ENCODE measurements at places on chromosomes 4 and X.

- DNase-seq = no peak
These were observed 487 bp downstream of the TBCK start for GRCh38 chr4:106315476-106315967.

GRCh38 chrX:143462696-143463095 lies 54.6 kb downstream of the SPANXN3 start:
- DNase-seq = no peak

GRCh38 chr4:139844057-139844456 lies 178.4 kb downstream of the MGST2 start:
- no peak for DNase-seq

GRCh38 chr4:95728145-95728544 lies 111.7 kb upstream of the PDHA2 start:
- no peak for DNase-seq

DNA sequence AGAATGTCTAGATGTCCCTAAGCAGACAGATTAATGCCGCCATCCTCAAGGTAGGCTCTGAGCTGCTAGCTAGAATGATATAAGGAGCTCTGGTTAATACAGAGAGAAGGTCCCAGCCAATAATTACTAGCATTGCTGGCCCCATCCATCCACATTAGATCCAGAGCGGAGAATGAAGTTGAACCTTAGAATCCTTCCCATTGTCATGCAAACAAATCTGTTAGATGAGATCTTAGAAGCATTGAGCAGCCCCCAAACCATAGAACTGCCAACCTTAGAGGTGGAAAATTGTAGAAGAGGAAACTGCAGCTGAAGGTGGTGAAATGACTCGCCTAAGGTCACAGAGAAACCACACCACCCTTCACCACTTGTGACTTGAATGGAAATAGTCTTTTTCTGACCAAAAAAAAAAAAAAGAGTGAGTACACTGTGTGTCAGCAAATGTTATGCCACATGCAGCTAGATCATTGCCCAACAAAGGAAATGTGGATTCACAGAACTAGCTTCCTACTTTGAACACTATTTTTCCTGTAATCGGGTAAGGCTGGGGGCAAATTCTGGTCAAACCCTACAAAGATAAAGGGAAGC lies 162.1 kb downstream of the SMIM20 start:
- no peak for DNase-seq

GRCh38 chrX:27953171-27953570 lies 28.1 kb downstream of the DCAF8L1 start:
- DNase-seq = no peak

DNA sequence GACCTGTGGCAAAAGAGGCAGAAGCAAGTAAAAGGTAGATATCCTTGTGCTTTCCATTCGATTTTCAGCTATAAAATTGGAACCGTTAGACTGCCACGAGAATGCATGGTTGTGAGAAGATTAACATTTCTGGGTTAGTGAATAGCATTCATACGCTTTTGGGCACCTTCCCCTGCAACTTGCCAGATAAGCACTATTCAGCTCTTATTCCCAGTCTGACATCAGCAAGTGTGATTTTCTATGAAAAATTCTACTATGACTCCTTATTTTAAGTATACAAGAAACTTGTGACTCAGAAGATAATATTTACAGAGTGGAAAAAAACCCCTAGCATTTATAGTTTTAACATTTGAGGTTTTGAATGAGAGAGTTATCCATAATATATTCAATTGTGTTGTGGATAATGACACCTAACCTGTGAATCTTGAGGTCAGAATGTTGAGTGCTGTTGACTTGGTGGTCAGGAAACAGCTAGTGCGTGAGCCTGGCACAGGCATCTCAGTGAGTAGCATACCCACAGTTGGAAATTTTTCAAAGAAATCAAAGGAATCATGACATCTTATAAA lies 3.9 kb downstream of the FGB start:
- no peak for DNase-seq

GRCh38 chrX:105773801-105774200 lies 48.5 kb upstream of the NRK start:
- no peak for DNase-seq

DNA sequence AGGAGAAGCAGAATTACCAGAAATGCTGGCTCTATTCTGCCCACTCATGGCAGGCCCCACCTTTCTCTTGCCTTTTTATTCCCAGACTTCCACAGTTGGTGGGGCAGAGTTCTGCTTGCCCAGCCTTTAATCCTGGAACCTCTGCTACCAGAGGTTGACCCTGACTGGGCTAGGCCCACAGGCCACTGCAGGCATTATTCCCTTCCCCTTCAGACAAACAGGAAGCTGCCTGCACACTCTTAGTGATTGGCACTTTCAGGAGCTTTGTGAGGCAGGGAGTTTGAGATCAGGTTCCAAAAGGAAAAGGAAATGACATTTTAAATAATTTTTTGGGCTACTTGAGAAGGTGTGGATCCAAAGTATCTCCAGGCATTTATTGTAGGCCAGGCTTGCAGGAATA lies 18.8 kb downstream of the MSN start:
- DNase-seq = no peak

DNA sequence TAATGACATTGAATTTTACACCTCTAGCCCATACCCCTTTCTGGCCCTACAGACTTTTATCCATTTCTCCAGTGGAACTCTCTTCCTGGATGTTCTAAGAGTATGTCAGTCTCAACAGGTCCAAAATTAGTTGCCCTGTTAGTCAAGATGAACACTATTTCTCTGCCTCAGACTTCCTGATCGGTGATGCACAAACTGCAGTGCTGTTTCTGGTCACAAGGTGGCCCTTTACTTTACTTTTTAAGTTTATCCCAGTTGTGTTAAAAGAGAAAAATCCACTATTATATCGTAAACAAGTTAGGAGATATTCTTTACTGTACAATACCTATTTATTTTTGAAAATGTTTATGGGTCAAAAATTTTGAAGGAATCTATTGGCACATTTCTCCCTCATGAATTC lies 13.1 kb downstream of the TCEAL7 start:
- DNase-seq = no peak

DNA sequence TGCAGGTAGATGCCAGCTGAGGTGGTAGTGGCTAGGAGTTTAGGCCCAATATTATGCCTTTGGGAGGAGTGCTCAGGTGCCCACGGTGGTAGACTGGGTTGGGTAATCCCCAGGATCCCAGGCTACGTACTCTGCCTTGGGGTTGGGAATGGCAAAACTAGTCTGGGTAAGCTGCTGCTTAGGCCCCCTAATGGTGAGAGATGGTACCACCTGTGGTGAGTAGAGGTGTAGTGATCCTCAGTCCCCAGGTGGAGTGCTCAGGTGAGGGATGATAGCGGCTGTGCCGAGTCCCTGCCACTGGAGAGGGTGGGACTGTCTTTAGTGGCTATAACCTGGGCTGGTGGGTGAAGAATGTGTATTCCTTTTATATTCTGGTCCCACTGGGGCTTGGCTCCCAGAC lies 75.2 kb downstream of the IL1RAPL2 start:
- no peak for DNase-seq

- no peak for DNase-seq
These were observed 40.8 kb downstream of the CLNK start for GRCh38 chr4:10643600-10644425.

- DNase-seq = no peak
These were observed 175.1 kb downstream of the FHIP1A start for GRCh38 chr4:151584101-151584500.

DNA sequence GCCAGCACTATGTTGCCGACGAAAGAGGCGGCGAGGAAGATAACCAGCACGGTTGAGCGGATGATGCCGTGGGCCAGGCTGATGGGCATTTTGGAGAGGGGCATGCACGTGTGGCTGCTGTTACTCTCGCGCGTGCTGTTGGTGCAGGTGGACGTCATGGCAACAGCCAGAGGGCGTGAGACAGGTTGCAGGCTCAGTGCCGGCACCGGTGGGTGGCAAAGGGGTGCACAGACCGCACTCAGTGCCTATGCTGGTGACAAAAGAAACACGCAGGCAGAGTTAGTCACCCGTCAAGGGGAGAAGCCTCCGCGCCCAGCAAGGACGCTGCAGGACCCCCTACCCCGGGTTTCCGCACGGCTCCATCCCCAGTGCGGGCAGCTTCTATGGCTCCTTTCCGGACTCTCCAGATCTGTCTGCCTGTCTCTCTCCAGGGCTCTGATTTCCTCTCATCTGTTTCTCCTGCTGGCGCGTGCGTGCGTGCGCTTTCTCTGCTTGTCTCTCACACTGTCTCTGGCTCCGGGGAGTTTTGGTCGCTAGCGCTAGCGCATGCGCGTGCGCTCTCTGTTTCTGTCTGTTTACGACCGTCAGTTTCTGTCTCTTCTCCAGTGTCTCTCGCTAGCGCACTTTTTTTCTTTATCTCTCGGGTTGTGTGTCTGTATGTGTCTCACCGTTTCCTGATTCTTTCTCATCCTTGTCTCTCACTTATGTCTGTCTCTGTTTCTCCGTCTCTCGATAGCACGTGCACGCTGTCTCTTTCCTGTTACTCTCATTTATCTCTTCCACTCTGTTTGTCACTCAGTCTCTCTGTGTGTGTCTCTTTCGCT lies 2.1 kb downstream of the GPR101 start:
- no peak for DNase-seq

- no peak for DNase-seq
These were observed 30.8 kb downstream of the ZNF827 start for GRCh38 chr4:145907812-145908211.
